T-helper 1 cell treated with Interleukin-12 subunit alpha and Interleukin-12 subunit beta and Interleukin-4 antibody, amounts not matched to agents 30 ng/mL and 1 ng/mL, for 36 hours (primary cell): ENCODE measurements at places on chromosomes 3 and 15. TPM values are rescaled to one million over a fixed set of nuclear protein-coding genes. Genes with fewer than 3 reads are reported as not detected.

The LYZL4 gene
- total RNA-seq = not detected in 2 replicates

The ISLR2 gene
- total RNA-seq = not detected in 2 replicates

The IL17RE gene
- 2.4 and 2.5 TPM in 2 replicates for total RNA-seq

The CACNA1D gene
- total RNA-seq = 0.41 and 1.3 TPM in 2 replicates

The ADIPOQ gene
- not detected in 2 replicates for total RNA-seq

The NRG4 gene
- total RNA-seq = not detected in 2 replicates

The PRR23E gene
- total RNA-seq = not detected in 2 replicates

The PXK gene
- total RNA-seq = 55.1 and 58.3 TPM in 2 replicates

The TMEM207 gene
- total RNA-seq = not detected in 2 replicates

The SORD gene
- 6.7 and 6.8 TPM in 2 replicates for total RNA-seq

The RARRES1 gene
- not detected in 2 replicates for total RNA-seq

The KBTBD8 gene
- total RNA-seq = 11.6 and 12.4 TPM in 2 replicates

The RNF168 gene
- 31.1 and 32.2 TPM in 2 replicates for total RNA-seq

The IL17RD gene
- 0.02 TPM in 1 of 2 replicates, not detected in the other for total RNA-seq

The SCN11A gene
- total RNA-seq = 0.07 and 0.12 TPM in 2 replicates

The MESP1 gene
- total RNA-seq = 0.85 and 1.3 TPM in 2 replicates

The CLDN11 gene
- total RNA-seq = 0.10 TPM in 1 of 2 replicates, not detected in the other

The CCR9 gene
- total RNA-seq = not detected in 2 replicates

The BLM gene
- total RNA-seq = 74.7 and 75.3 TPM in 2 replicates

The RAD51 gene
- total RNA-seq = 47.7 and 51.4 TPM in 2 replicates

The ARGFX gene
- total RNA-seq = not detected in 2 replicates

The KNG1 gene
- not detected in 2 replicates for total RNA-seq

The MCTP2 gene
- total RNA-seq = 71.2 and 82.5 TPM in 2 replicates

The ATP13A5 gene
- total RNA-seq = not detected in 2 replicates

The RBMS3 gene
- total RNA-seq = 4.1 and 4.2 TPM in 2 replicates

The GOLGA8H gene
- 0.12 TPM in 1 of 2 replicates, not detected in the other for total RNA-seq

The HEG1 gene
- total RNA-seq = 39.9 and 44.6 TPM in 2 replicates

The RASGRF1 gene
- total RNA-seq = 0.07 and 0.12 TPM in 2 replicates

The GOLGA8J gene
- total RNA-seq = 0.74 TPM in 1 of 2 replicates, not detected in the other

The PLIN1 gene
- total RNA-seq = not detected in 2 replicates

The ALG3 gene
- 51.5 and 57.4 TPM in 2 replicates for total RNA-seq

The PLOD2 gene
- total RNA-seq = 0.95 and 1.0 TPM in 2 replicates

The CCDC9B gene
- 0.39 and 0.66 TPM in 2 replicates for total RNA-seq

The NTRK3 gene
- total RNA-seq = 0.37 and 0.51 TPM in 2 replicates
